ENCODE measurements at places on chromosomes 6 and 20.

- DNase-seq, result no peak
Observed at GRCh38 chr6:56255349-56255748, 8.0 kb upstream of the COL21A1 start.

DNA sequence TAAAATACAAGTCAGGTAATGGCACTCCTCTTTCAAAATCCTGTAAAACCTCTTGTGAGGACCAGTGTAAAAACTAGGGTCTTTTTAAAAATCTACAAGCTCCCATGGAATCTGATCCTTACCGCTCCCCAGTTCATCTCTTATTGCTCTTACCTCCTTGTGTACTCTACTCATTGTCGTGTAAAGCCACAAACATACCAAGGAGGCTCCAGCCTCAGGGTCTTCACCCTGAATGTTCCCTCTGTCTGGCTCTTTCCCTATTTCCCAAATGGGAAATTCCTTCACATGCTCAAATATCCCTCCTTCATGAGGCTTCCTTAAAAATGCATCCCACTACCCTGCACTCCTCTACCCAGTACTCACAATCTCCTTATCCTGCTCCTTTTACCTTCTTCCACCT, 67.1 kb downstream of the TASP1 start:
- DNase-seq, result no peak

GRCh38 chr6:136201732-136202131, 48.4 kb downstream of the MTFR2 start:
- DNase-seq, result peak; percentile 11

DNA sequence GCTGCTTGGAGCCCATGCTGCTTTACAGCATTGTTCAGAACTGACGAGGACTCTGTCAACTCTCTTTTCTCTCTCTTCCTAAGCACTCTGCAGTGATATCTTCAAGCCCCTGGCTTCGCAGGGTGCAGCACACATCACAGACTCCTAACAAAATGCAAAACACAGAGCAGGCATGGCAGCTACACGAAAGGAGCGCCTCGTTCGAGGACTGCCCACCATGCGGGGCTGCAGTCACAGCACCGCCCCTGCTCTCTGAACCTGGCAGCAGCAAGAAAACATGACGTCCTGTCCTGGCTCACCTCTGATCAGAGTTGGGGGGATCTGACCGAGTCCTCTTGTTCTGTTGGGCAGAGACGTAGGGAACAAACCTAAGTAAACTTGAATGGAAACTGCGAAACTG, 281.7 kb downstream of the CDH26 start:
- no peak for DNase-seq

- DNase-seq, result no peak
Observed at GRCh38 chr6:132445201-132445951, 44.1 kb upstream of the MOXD1 start.

DNA sequence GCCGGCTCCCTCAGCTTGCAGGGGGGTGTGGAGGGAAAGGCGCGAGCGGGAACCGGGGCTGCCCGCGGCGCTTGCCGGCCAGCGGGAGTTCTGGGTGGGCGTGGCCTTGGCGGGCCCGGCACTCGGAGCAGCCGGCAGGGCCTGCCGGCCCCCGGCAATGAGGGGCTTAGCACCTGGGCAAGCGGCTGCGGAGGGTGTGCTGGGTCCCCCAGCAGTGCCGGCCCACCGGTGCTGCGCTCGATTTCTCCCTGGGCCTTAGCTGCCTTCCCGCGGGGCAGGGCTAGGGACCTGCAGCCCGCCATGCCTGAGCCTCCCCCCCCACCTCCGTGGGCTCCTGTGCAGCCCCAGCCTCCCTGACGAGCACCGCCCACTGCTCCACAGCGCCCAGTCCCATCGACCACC, 514.5 kb upstream of the GJE1 start:
- DNase-seq, result no peak

- DNase-seq, result no peak
Observed at GRCh38 chr20:25309395-25310267, 61.7 kb downstream of the PYGB start.

DNA sequence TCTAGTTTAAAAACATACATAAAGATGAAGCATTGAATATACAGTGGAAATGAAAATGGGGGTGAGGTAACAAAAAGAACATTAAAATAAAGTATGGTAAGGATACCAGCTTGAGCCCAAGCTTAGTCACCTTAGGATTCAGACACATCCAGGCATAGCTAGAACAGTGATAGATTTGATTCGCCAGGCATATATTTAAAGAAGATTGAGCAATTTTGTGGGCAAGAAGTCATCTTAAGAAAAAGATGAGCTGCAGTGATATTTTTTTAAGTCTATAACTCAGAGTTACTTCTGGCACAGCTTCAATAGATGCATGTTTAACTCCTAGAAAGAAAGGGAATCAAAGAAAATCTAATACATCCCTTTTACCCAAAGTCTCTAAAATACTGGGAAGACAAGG, 97.9 kb downstream of the BMP5 start:
- DNase-seq, result no peak

- DNase-seq, result no peak
Observed at GRCh38 chr20:13009682-13010406, 1.1 kb downstream of the SPTLC3 start.

- peak; percentile 93 for DNase-seq
Observed at GRCh38 chr6:26157251-26158075, 70.2 kb downstream of the HFE start.

GRCh38 chr20:23873370-23874015, 6.1 kb downstream of the CST5 start:
- DNase-seq, result no peak

DNA sequence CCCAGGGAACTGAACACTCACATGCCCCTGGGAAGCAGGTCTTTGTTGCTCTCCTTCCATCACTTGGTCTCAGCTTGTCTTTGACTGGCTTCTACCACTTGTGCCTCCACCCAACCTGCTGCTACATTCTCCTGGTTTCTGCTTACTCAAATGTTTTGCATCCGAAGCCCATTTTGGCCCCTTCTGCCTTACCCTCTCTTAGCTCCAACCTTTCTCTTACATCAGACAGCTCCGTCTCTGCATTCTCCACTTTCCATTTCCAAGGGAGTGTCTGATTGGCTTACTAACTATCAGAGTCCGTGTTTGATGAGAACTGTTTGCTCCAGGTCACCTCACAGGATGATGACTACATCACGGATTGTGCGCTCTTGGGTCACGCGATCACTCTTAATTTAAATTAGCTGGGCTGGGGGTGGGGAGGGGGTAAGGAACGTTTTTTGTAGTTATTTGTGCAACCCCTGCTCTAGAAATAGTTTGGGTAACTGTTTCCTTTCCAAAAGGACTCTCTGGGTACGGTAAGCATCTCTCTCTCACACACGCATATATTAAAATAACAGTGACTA, 844 bp upstream of the ABRACL start:
- no peak for DNase-seq

DNA sequence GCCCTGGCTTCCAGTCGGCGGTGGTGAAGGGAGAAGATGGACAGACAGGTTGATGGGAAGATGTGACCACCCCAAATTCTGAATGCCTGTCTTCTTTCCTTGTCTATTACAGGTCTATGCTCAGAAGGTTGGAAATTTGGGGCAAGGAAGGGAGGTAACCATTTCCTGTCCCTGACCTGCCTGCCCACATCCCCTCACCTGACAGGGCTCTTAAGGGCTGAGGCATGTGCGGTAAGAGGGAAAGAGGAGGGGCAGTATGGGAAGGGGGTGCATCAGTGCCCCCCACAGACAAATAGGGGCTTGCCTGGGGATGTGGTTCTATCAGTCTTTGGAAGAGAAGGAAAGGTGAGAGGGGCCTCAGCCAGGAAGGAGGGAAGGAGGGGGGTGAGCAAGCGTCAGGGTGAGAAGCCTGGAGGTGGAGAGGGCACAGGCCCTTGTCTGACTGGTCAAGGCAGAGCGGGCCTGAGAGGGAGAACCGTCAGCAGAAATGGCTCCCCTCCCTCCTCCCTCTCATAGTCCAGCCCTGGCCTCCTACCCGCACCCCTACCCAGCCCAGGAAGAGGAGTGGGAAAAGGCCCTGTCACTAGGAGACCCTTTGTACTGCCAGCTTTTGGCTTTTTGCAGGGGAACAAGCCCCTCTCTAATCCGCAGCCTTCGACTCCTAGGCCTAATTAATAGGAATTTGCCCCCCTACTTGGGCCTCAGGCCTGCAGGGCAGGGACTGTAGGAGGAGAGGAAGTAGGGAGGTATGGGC, 104.4 kb upstream of the FOXP4 start:
- no peak for DNase-seq

- no peak for DNase-seq
Observed at GRCh38 chr6:46323312-46323965, 152.7 kb upstream of the ENPP5 start.

DNA sequence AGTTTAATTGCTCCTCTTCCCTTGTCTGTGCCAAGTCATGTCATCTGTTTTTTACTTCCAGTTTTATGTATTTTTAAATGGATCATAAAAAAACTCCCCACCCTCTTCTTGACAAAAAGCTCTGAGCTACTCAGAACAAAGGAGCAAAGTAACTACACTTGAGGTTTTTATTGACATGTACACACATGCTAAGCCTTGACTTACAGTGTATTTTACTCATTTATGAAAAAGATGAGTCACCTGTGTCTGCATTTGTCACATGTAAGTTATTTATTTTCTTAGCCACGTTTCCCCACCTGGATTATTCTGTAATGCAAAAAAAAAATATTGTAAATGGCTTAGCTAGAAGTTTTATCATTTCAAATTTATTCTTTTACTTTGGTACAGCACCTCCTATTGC, 628.8 kb upstream of the SLC35B3 start:
- DNase-seq, result no peak

GRCh38 chr6:67887419-67887746, 747.7 kb upstream of the ADGRB3 start:
- DNase-seq, result no peak

- no peak for DNase-seq
Observed at GRCh38 chr6:124090491-124090890, 286.8 kb downstream of the NKAIN2 start.

DNA sequence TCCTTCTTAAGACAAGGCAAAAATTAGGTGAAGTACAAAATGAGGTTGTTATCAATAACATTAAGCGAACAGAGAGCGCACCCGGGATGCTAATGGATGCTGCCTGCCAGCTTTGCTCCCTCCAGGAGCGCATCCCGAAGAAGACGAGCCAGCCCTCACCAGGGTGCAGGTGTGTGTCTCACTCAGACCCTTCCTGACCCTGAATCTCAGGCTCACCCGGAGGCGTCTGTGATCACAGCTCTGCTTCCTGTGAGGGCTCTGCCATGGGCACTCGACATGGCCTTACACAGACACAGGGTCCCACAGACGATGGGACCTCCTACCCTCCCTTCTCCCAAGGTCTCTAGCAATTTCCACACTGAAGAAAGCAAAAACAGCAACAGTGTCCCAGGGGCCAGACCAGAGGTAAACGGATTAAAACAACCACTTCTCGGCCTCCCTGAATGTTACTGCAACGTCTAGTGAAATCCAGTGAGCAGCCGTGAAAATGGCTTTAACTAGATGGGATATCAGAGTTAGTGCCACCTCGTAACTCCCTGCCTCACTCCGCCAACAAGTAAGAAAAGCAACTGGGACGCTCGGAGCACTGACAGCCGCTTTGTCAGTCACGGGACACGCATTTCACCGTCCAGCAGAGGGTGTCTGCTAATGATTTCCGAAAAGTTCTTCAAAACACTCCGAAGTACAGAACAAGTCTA, 11.7 kb downstream of the ZBTB46 start:
- no peak for DNase-seq

DNA sequence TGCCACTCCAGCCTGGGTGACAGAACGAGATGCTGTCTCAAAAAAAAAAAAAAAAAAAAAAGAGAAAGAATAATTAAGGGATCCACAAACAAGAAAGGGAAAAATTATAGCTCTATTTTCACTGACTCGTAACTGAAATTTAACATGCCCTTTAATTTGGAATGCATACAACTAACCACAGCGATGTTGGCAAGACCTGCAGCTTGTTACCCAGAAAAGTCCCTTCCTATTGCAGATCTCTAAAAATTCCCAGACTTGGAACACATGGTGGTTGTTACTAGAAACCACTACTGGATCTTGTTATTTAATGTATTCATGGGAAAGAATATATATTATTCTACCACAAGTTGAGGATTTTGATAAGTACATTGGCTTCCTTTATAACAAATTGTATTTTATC, 27.8 kb upstream of the SMIM28 start:
- no peak for DNase-seq

All from NCI-H524 (cell line).